Nephron progenitor cell (in vitro differentiated cells): ENCODE measurements at places on chromosomes 7 and 10.
A peak's percentile ranks its signal among the peaks of the same experiment; 100 is the strongest.

DNA sequence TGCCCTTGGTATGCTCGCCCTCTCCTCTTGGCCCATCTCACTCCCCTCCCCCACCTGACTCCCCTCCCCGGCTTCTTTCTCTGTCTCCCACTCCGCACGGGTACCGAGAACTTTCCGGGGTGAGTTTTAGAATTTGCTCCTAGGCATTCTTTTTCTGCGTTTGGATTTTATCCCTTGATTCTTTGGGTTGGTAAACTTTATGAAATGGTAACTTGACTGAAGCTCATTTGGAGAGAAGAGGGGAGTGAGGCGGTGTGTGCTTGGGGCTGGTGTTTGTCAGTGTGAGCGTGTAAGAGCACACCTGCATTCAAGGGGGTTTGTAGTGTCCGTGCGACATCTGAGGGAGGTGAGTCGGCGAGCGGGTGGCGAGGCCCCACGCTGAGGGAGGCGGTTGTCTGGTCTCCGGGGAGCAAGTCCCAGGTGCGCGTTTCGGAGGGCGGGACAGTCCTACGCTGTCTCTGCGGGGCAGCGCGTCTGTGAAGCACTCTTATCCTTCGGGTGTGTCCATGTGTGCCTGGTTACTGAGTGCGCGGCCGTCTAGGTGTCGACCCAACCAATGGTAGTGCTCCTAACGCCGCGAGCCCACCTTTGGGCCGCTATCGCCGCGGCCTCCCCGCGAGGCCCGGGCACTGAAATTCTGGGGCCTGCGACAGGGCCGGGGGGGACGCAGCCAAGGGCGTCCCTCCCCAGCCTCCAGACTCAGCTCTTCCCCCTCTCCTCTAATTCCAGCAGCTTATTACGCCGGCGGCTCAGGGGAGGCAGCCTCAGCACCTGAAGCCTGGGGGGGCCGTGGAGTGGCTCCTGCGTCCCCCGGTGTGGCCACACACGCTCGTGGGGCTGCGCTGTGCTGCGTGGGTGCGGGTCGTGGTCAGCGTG, 2.6 kb upstream of the ZNF503 start:
- peak; percentile 47 for DNase-seq

GRCh38 chr10:34547291-34547690, 267.8 kb downstream of the PARD3 start:
- no peak for DNase-seq

DNA sequence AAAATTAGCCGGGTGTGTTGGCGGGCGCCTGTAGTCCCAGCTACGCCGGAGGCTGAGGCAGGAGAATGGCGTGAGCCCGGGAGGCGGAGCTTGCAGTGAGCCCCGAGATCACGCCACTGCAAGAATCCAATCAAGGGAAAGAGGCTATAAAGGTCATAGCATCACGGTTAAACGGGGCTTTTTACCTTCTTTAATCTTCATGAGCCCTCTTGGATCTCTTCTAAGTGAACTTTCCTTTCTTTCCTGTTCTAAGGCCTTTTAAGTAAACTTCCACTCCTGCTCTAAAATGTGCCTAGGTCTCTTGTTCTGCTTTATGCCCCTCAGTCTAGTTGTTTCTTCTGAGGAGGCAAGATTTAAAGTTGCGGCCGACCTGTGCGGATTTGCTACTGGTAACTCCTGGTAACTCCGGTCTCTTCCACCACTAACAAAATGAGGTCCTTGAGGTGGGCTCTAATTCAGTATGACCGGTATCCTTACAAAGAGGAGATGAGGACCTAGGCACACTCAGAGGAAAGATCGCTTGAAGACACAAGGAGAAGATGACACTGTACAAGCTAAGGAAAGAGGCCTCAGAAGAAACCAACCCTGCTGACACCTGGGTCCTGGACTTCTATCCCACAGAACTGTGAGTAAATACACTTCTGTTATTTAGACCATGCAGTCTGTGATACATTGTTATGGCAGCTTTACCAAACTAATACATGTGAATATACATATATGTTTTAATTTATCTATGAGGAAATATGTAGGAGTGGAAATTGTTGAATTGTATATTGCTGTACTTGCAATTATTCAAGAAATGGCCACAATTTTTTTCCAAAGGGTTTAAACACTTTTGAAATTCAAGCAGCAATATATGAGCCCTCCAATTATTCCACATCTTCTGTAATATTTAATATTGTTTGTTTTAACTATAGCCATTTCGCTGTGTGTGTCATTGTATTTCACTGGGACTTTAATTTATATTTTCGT, 331.5 kb upstream of the CNTNAP2 start:
- DNase-seq: no peak

GRCh38 chr7:121186746-121187145, 142.1 kb upstream of the WNT16 start:
- DNase-seq: no peak

DNA sequence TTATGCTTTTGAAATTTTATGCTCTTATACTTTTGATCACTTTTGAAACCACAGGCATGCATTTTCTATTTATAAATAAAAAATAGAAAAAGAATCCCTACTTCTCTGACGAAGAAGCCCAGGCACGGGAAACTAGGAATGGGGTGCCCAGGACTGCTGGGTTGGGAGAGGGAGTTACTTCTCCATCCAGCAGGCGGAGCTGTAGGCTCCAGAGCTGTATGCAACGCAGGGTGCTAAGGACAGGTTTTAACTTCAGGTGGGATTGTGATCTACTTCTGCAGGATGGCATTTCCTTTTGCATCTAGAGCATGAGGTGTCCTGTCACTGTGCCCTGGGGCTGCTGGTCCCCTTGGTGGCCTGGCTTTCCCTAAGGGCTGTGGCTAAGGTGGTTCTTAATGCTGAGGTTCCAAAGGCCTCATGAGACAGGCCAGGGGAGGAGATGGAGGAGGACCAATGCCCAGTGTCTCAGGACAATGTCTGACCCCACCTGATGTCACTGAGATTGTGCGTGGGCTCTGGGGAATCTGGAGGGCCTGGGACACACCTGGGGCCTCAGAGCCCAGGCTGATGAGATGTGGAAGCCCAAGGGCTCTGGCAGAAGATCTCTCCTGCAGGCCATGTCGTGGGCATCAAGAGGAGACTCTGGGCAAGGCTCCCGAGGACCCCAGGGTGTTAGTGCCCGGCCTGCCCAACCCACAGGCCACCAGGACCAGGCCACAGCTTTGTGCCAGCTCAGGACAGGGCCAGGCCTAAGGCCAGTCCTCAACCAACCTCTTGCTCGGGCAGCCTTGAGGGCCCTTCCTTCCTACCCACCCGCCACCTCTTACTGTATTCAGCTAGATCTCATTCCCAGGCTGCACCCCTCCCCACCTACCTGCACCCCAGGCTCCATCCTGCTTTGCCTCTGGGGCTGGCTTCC, 507 bp downstream of the CCDC201 start:
- DNase-seq: peak; percentile 35

- peak; percentile 8 for DNase-seq
Observed at GRCh38 chr7:80699045-80699638, 60.7 kb downstream of the CD36 start.

- DNase-seq: no peak
Observed at GRCh38 chr10:49419005-49419404, 23.1 kb upstream of the DRGX start.

DNA sequence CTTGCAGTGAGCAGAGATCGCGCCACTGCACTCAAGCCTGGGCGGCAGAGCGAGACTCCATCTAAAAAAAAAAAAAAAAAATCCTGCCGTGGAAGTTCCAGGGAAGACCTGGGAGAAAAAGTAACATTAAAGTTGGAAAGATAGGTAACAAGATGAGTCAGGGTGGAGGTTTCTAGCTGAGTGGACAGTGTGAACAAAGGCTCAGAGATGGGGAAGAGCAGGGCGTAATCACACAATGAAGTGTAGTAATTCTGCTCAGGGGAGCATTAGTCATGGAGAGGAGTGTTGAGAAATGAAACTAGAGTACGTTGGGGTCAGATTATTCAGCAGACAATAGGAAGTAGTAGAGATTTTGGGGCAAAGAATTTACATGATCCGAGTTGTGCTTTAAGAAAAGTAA, 21.6 kb upstream of the WASL start:
- DNase-seq: no peak

DNA sequence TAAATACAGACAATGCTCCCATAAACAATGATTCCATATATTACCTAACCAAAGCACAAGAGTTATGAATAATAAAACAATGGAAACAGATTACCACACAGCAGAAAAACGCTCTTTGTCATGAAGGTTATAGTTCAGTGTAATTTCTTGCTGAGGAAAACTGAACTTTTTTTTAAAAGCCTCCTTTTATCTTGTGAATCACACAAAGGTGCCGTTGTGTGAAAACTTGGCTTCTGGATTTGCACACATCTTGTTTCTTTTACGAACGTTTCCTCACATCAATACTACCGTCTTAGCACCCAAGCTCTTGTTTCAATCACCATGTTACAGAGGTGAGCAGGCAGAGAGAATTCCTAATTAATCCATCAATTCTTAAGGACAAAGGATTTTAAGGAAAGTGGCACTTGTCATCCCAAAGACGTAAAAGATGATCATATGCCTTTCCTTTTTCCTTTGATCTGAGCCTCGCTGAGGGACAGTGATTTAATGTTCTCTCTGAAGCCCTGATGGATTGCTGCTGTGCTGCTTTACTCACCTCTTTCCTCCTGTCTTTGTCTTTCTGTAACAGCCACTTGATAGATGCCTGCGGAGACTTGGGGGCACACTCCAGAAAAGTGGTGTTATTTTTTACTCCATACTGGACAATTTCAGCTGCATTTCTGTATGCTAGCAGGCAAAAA, 110.1 kb downstream of the CD36 start:
- peak; percentile 18 for DNase-seq

DNA sequence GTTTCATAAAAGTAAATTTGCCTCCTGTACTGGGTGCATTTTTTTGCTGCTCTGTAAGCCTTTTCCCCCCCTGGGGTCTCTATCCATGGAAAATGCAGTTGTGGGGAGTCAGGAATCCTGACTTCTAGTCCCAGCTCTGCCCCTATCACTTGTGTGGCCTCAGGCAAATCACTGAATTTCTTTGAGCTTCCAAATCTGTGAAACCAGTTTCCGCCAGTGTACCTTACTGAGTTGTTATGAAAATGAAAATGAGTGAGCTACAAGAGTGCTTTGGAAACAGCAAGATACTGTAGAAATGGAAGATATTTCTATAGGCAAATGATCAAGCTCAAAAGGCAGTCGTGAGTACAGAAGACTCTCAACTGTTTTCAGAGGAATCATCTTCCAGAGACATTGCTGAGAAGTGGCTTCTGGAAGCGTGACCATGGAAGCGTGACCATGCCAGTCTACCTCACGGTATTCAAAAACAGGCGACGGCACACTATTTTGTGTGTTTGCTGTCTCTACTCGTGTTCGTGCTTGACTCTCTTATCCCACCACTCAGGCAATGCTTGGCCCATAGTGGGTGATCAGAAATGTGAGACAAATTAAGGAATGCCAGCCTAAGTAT, 107.4 kb downstream of the ATXN7L1 start:
- no peak for DNase-seq

DNA sequence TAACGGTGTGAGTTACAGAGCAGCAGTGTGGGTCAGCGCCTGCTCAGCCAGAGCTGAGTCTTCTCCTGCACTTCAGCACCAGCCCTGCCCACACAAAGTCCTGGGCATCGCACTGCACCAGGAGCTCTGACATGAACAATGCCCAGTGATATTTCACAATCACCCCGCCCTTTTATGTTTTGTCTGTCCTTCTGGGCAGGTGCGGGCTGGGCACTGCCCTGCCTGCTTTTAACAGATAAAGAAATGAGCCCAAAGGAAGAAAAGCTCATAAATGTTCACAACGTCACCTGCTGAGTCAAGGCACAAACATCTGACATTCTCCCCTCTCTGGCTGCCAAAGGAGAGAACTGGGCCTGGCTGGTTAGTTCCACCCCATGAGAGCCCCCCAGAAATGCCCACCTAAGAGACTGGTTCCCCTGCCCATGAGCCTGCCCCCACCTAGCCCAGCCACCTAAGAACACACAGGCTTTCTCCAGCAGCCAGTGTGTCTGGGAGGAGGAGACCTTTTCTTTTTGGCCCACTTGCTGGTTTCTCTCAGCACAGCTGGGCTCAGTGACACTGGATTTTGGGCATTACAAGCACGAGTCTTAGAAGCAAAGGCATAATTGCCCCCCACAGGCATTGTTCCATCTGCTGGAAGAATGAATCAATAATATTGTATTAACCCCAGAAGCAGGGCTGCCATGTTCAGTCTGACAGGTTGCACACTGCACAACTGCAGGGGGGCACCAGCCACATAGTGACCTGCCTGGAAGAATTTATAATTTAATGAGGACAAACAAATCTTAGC, 22.3 kb downstream of the CALML3 start:
- no peak for DNase-seq

DNA sequence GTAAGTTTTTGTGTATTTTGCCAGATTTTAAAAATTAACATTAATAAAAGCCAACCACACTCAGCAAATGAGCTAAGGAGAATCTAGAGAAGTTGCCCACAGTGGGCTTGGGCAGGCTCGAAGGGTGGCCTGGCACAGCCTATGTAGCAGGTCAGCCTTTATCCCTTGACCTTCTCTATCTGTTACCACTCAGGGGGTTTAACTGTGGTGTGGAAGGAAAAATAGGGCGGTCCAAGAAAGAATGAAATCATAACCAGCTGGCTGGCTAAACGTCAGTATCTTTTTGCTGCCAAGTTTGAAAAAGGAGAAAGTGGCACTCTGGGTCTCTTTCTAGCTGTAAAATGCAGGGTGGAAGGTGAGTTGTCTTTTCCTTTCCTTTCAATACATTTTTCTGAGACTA, 130.3 kb upstream of the ASAH2 start:
- DNase-seq: no peak

DNA sequence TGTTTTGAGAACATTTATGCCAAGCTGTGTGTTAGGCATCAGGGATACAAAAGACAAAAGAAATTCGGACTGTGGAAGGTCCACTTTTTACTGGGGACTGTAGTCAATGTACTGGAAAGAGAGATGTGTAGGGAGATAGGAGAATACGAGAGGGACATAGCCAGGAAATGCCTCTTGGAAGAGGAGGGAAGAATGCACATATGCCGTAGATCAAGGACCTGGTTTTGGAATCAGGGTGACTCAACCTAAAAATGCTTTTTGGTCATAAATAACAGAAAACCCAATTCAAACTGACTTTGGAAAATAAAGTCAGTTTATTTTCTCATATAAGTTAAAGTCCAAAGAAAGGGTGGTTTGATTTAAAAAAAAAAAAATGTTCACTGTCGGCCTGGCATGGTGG, 140.3 kb upstream of the TCF7L2 start:
- no peak for DNase-seq

DNA sequence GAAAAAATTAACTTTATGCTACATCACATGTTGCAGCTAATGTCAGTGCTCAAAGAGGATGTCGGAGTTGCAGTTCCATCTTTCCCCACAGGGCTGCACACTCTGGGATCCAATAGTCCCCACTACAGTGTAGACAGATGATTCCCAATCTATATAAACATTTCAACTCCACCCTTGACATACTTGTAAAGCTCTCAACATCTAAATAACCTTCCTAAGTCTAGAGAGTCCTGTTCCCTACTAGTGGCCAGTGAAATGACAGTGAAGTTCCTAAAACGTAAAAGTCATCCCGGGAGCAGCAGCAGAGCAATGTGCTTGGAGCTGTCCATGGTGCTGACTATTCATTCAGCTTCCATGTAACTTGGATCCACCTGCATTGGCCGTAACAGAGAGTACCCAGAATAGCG, 145.1 kb downstream of the GRM8 start:
- peak; percentile 81 for DNase-seq

- DNase-seq: no peak
Observed at GRCh38 chr7:138245216-138245615, 169.0 kb downstream of the AKR1D1 start.
